T-helper 2 cell treated with Interferon-gamma antibody and Interleukin-4, amounts not matched to agents 5 μg/mL and 100 μg/mL, for 36 hours (primary cell): ENCODE measurements at places on chromosomes 7 and 10.

GRCh38 chr10:4596951-4597350 is 229.1 kb upstream of the AKR1E2 start:
- H3K4me1 ChIP-seq, result no peaks in the 10 kb centered on the region
- DNase-seq, result no peak
- H3K27ac ChIP-seq, result no peak overlapping the region
- H3K36me3 ChIP-seq, result no peaks in the 10 kb centered on the region

GRCh38 chr10:91974960-91975359 is 51.4 kb downstream of the BTAF1 start:
- no peak for DNase-seq
- H3K4me1 ChIP-seq, result peaks cover 2% of the 10 kb centered on the region
- peaks cover 48% of the 10 kb centered on the region for H3K36me3 ChIP-seq
- H3K27ac ChIP-seq, result no peak overlapping the region

DNA sequence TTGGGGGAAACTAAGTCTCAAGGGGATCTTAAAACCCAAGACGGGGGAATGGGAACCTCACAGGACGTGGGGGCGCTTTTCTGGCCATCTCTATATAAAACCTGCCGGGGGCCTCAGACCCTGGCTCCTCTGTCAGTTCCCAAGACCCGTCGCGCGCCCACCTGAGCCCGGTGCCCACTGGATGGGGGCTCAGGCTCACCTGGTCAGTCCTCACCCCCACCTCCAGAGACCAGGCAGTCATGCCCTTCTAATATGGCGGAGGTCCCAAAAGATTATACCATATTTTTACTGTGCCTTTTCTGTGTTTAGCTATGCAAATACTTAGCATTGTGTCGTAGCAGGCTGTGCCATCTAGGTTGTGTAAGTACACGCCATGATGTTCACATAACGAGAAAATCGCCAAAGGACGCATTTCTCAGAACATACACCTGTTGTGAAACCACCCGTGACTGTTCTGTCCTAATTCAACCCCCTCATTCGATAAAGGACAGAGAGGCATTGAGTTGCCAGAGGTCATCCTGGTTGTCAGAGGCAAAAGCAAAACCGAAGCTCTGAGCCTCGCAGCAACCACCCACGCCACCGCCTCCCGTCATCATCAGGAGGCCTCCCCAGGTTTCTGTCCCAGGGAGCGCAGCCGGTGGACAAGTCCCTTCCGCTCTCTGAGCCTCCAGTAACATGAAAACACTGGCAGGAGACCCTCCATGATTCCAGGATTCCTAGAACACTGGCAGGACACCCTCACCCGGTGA is 28.9 kb downstream of the OAT start:
- H3K27ac ChIP-seq, result no peak overlapping the region
- H3K4me1 ChIP-seq, result no peaks in the 10 kb centered on the region
- H3K4me3 ChIP-seq, result peak overlapping the region; percentile 55
- H3K36me3 ChIP-seq, result no peaks in the 10 kb centered on the region
- DNase-seq, result no peak

DNA sequence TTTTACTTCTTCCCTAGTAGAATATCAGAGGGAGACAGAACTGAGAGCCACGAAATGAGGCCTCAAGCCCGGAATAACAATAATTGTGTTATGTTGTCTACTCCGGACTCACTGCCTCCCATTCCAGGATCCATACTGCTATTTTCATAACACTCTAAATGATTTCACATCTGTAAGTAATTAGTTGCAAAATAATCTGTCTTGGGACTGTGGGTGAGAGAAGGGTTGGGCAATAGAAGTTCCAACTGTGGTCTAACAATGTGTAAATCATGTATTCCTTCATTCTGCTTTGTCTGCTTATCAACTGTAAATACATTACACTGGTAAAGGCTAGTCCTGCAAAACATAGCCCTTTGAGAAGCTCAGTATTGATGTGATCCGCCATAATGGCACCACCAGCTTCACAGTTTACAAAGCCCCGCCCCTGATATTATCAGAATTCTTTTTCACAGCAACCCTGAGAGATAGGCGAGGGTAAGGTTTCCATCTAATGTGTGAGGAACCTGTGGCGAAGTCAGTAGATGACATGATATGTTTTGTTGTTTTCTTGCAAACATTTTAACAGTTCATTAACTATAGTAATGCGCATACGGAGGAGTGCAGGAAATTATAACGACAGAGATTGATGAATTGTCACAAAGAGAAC is 265.7 kb upstream of the BMPER start:
- no peak for DNase-seq
- no peak overlapping the region for H3K4me3 ChIP-seq
- no peaks in the 10 kb centered on the region for H3K27me3 ChIP-seq
- no peaks in the 10 kb centered on the region for H3K4me1 ChIP-seq
- no peaks in the 10 kb centered on the region for H3K36me3 ChIP-seq

GRCh38 chr7:84911077-84911476 is 275.8 kb downstream of the SEMA3D start:
- H3K36me3 ChIP-seq, result no peaks in the 10 kb centered on the region
- no peaks in the 10 kb centered on the region for H3K4me1 ChIP-seq
- no peak for DNase-seq
- no peaks in the 10 kb centered on the region for H3K27me3 ChIP-seq
- H3K27ac ChIP-seq, result no peak overlapping the region
- H3K4me3 ChIP-seq, result no peak overlapping the region

GRCh38 chr10:60348982-60349381 is 40.7 kb downstream of the ANK3 start:
- no peaks in the 10 kb centered on the region for H3K27me3 ChIP-seq
- no peaks in the 10 kb centered on the region for H3K36me3 ChIP-seq
- H3K27ac ChIP-seq, result no peak overlapping the region
- H3K4me3 ChIP-seq, result no peak overlapping the region
- no peaks in the 10 kb centered on the region for H3K4me1 ChIP-seq
- no peak for DNase-seq

DNA sequence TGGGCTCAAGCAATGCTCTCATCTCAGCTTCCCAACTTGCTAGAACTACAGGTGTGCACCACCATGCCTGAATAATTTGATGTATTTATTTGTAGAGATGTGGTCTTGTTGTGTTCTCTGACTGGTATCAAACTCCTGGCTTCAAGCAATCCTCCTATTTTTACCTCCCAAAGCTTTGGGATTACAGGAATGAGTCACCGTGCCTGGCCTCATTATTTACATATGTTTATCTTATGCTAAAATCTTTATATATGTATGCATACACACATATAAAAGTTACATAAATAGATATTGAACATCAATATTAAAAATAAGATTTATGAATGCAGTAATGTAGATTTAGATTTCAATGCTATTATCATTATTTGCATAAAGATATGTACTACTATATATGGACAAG is 1634.5 kb upstream of the LRRTM3 start:
- no peak overlapping the region for H3K27ac ChIP-seq
- no peaks in the 10 kb centered on the region for H3K36me3 ChIP-seq
- H3K4me3 ChIP-seq, result no peak overlapping the region
- H3K27me3 ChIP-seq, result no peaks in the 10 kb centered on the region
- DNase-seq, result no peak

DNA sequence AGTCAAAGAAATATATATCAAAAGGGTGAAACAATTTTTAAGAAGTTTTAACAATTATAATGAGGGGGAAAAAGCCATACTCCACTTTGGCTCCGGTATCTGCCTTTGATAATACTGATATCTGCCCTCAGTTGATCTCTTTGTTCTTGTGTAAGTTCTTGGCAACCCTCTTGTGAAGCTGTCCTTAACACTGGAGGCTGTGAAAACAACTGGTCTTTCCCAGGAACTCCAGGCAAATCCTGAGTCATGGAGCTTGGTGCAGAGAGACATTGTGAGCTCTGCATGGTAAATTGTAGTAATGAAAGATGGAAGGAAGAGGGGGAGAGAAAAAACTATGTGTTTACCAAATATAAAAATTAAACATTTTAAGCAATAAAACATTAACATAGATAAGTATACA is 11.9 kb upstream of the ERVW-1 start:
- DNase-seq, result no peak
- H3K4me3 ChIP-seq, result no peak overlapping the region
- no peaks in the 10 kb centered on the region for H3K4me1 ChIP-seq
- H3K27ac ChIP-seq, result no peak overlapping the region
- no peaks in the 10 kb centered on the region for H3K27me3 ChIP-seq
